ENCODE measurements at places on chromosomes 11 and 22. TPM values are rescaled to one million over a fixed set of nuclear protein-coding genes. Genes with fewer than 3 reads are reported as not detected.
A peak's percentile ranks its signal among the peaks of the same experiment; 100 is the strongest.

GRCh38 chr22:37440875-37441274, 13.6 kb upstream of the ELFN2 start:
- peaks cover 4% of the 10 kb centered on the region for H3K4me1 ChIP-seq
- no peak for DNase-seq
- H3K27me3 ChIP-seq = no peaks in the 10 kb centered on the region
- no peak overlapping the region for H3K4me3 ChIP-seq
- H3K36me3 ChIP-seq = peaks cover 3% of the 10 kb centered on the region
- no peak overlapping the region for H3K27ac ChIP-seq

DNA sequence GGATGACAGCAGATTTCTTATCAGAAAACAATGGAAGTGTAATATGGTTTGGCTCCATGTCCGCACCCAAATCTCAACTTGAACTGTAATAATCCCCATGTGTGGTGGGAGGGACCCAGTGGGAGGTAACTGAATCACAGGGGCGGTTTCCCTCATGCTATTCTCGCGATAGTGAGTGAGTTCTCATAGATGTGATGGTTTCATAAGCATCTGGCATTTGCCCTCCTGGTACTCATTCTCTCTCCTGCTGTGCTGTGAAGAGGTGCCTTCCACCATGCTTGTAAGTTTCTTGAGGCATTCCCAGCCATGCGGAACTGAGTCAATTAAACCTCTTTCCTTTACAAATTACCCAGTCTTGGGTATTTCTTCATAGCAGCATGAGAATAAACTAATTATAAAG, 81.0 kb upstream of the SCUBE2 start:
- H3K4me3 ChIP-seq = no peak overlapping the region
- H3K4me1 ChIP-seq = peaks cover 13% of the 10 kb centered on the region
- H3K27ac ChIP-seq = no peak overlapping the region
- H3K36me3 ChIP-seq = peaks cover 13% of the 10 kb centered on the region
- no peaks in the 10 kb centered on the region for H3K27me3 ChIP-seq

PKP3 gene
- total RNA-seq = not detected

DNA sequence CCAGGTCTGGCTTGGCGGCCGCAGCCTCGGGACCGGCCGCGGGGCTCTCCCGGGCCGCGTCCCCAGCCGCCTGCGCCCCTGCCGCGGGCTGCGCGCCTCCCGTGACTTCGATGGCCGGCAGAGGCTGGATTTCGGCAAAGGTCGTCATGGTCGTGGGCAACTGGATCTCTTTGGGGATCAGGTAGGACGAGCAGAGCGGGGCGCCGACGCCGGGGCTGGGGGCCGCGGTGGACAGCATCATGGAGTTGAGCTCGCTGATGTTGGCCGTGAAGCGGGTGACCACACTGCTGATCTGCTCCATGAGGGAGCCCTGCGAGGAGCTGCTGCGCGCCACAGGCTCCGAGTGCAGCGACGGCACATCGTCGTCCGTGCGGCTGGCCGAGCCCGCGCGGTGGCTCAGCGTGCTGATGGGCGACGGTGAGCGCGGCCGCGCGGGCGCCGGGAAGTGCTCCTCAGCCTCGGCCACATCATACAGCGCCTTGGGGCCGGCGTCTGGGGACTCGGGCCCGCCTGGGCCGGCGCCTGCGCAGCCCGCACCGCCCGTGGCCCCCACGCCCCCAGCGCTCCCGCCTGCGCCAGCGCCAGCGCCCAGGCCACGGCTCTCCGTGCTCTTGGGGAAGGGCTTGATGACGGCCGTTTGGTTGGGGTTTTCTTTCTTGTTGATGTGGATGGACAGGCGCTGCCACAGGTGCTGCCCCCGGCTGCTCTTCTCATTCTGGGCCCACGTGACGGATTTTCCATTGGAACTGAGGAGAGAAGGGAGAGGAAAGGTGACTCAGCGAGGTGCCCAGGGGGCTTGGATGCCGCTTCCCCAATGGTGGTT, 171.4 kb upstream of the CTSC start:
- H3K4me1 ChIP-seq = peaks cover 13% of the 10 kb centered on the region
- peaks cover 15% of the 10 kb centered on the region for H3K36me3 ChIP-seq
- DNase-seq = no peak
- peak overlapping the region; percentile 87 for H3K4me3 ChIP-seq

NRGN gene
- total RNA-seq = 614 TPM

DNA sequence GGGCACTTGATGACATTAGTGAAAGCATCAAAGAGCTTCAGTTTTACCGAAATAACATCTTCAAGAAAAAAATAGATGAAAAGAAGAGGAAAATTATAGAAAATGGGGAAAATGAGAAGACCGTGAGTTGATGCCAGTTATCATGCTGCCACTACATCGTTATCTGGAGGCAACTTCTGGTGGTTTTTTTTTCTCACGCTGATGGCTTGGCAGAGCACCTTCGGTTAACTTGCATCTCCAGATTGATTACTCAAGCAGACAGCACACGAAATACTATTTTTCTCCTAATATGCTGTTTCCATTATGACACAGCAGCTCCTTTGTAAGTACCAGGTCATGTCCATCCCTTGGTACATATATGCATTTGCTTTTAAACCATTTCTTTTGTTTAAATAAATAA, 10.6 kb downstream of the REXO2 start:
- H3K36me3 ChIP-seq = peaks cover 9% of the 10 kb centered on the region
- peaks cover 6% of the 10 kb centered on the region for H3K4me1 ChIP-seq
- no peak for DNase-seq
- no peaks in the 10 kb centered on the region for H3K27me3 ChIP-seq
- no peak overlapping the region for H3K4me3 ChIP-seq

DNA sequence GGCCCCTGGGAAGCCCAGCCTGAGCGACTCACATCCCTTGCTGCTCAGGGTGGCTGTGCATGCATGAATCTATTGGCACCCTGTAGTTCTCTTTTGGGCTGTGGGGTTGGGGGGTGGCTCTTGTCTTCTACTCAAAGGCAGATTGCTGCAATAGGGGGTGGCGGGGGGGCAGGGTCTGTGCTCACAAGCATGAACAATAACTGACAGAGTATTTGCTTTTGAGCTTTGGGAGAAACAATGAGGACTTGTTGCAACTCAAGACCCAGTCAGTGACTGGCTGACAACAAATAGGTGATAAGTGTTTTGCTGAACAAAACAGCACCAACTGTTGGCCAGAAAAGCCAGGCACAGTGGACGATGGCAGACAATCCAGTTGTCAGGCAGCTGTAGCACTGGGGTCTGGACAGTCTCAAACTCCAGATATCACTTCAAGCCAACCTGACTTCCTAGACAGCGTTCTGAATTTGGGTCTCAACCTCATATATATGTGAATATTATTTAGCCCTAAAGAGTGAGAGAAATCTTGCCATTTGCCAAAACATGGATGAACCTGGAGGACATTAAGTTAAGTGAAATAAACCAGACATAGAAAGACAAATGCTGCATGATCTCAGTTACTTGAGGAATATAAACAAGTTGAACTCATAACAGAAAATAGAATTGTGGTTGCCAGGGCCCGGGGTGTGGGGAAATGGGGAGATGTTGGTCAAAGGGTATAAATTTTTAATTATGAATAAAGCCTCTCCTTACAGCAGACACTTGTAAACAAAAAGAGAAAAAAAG, 61.7 kb downstream of the ME3 start:
- DNase-seq = no peak
- no peaks in the 10 kb centered on the region for H3K36me3 ChIP-seq
- peaks cover 6% of the 10 kb centered on the region for H3K27me3 ChIP-seq
- peaks cover 2% of the 10 kb centered on the region for H3K4me1 ChIP-seq
- H3K4me3 ChIP-seq = no peak overlapping the region

- no peaks in the 10 kb centered on the region for H3K27me3 ChIP-seq
- DNase-seq = no peak
- no peaks in the 10 kb centered on the region for H3K4me1 ChIP-seq
- no peaks in the 10 kb centered on the region for H3K36me3 ChIP-seq
These were observed 76.1 kb downstream of the SOX6 start for GRCh38 chr11:16280256-16280682.

GRCh38 chr11:65796726-65797601, 10.1 kb downstream of the OVOL1 start:
- peaks cover 10% of the 10 kb centered on the region for H3K4me1 ChIP-seq
- H3K36me3 ChIP-seq = peaks cover 2% of the 10 kb centered on the region
- no peak overlapping the region for H3K27ac ChIP-seq
- peaks cover 48% of the 10 kb centered on the region for H3K27me3 ChIP-seq
- H3K4me3 ChIP-seq = no peak overlapping the region

- H3K27ac ChIP-seq = peak overlapping the region; percentile 89
- H3K27me3 ChIP-seq = no peaks in the 10 kb centered on the region
- H3K4me3 ChIP-seq = no peak overlapping the region
- no peak for DNase-seq
- peaks cover 42% of the 10 kb centered on the region for H3K4me1 ChIP-seq
- H3K36me3 ChIP-seq = peaks cover 5% of the 10 kb centered on the region
These were observed 17.6 kb upstream of the CD44 start for GRCh38 chr11:35121326-35121865.

GRCh38 chr22:30008401-30008800, 71.9 kb upstream of the HORMAD2 start:
- H3K36me3 ChIP-seq = no peaks in the 10 kb centered on the region
- no peaks in the 10 kb centered on the region for H3K27me3 ChIP-seq

GRCh38 chr11:122879785-122880184, 2.8 kb upstream of the JHY start:
- DNase-seq = no peak
- no peaks in the 10 kb centered on the region for H3K36me3 ChIP-seq
